AG10803 (cell line): ENCODE measurements at places on chromosomes 16 and 17.

- DNase-seq, result no peak
Measured at GRCh38 chr17:74972107-74972972, at the start of gene HID1. HID1 (minus strand) TSS chr17:74972759; CDS start chr17:74972656, 103 bp downstream.

- peak; percentile 28 for DNase-seq
Measured at GRCh38 chr17:63973930-63974593, 1.3 kb upstream of the SCN4A start.

- no peak for DNase-seq
Measured at GRCh38 chr17:39757931-39758873, 20.5 kb downstream of the GRB7 start.

DNA sequence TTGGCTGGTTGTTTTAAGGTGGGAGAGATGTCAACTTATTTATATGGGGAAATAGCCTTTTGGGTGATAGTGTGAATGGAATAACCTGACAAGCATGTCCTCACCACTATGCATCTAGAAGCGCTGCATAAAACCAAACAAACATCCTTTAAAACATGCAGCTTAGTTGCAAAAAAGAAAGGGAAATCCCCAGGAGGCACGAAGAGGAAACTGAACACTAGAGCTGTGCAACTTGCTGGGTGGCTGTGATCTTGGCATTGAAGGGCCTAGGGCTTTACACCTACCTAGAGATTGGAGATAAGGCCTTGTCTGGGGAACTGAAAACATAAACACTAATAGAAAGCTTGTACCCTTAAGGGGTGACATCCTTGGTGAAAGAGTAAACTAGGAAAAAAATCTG lies 7.3 kb downstream of the C16orf54 start:
- DNase-seq, result no peak

DNA sequence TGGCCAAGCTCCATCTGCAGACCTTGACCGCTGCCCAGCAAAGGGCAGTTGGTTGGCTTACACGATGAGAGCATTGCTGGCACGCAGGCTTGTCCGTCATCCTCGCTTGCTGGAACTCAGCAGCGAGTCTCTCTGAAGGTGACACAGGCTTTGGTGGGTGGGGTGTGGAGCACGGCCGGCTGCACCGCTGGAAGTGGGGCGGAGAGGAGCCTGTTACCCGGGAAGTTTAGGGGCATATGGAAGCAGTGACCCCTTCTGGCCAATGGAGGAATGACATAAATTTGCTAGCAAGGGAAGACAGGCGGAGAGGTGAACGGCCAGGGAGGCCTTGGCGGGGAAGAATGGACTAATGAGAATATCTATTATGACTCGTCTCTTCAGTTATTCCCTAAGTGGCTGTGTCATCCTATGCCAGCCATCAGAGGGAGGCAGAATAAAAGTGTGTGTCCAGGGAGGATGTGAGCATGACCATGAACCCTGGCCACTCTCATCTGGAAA lies 65.9 kb upstream of the SDK2 start:
- DNase-seq, result peak; percentile 45

- DNase-seq, result no peak
Measured at GRCh38 chr17:48456589-48456988, 26.6 kb upstream of the SKAP1 start.

GRCh38 chr17:19759568-19760549 lies 11.8 kb upstream of the ALDH3A1 start:
- no peak for DNase-seq

DNA sequence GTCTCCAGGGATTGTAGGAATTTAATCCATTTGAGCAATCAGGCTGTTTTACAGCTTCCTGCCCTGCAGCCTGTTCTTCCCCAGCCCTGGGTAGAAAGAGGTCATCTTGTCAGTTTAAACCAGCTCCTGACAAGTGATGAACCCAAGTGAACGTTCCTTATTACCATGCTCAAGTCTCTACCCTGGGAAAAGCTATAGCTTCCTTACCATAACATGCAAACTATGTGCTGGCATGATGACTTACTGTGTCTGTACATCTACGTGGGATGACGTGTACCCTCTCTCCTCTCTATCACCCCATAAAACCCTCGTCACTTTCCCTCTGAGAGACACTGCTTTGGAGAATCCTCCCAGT lies 452.2 kb downstream of the XYLT1 start:
- no peak for DNase-seq

DNA sequence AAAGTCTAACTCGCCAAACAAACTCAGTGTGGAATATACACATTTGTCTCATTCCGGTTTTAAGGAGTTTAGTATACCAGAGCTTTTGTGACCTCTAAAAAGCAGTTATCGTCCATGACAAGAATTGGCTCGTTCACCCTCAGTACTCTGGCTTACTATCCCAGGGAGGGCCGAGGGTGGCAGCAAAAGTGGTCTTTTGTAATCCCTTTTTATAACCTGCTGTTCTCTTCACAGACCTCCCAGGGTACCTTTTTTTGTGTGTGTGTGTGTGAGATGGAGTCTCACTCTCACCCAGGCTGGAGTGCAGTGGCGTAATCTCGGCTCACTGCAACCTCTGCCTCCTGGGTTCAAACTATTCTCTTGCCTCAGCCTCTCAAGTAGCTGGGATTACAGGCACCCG lies 8.9 kb downstream of the NMT1 start:
- DNase-seq, result no peak
